Stimulated activated CD8-positive, alpha-beta memory T cell treated with anti-CD3 and anti-CD28 coated beads, Interleukin-4, amount 100 ng/mL, for 1 hour (primary cell): ENCODE measurements at places on chromosomes 11 and 22.

- no peak for DNase-seq
Observed at GRCh38 chr11:29562183-29562582, 454.6 kb downstream of the KCNA4 start.

GRCh38 chr11:126840201-126840886 lies 160.2 kb downstream of the KIRREL3 start:
- no peak for DNase-seq

GRCh38 chr22:41904450-41905410 lies 10.1 kb downstream of the SHISA8 start:
- no peak for DNase-seq

- DNase-seq: no peak
Observed at GRCh38 chr22:36838119-36839030, 21.5 kb upstream of the PVALB start.

GRCh38 chr22:25368271-25368670 lies 148.8 kb downstream of the CRYBB2 start:
- no peak for DNase-seq

GRCh38 chr11:62680825-62681240 lies 2.0 kb upstream of the UBXN1 start:
- DNase-seq: no peak

DNA sequence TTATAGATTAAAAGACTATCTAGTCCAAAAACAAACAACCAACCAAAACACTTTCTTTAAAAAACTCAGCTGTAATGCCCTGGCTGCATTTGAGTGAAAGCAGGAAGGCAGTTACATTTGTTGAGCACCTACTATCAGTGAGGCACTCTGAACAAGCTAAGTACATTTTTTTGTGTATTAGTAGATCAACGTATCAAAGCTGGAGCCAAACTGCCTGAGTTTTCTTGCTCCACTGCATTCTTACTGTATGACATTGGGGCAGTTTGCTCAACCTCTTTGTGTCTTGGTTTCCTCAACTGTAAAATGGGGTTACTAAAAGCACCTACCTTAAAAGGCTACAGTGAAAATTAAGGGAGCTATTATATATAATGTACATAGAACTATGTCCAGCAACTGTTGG lies 22.0 kb downstream of the COA4 start:
- DNase-seq: no peak

DNA sequence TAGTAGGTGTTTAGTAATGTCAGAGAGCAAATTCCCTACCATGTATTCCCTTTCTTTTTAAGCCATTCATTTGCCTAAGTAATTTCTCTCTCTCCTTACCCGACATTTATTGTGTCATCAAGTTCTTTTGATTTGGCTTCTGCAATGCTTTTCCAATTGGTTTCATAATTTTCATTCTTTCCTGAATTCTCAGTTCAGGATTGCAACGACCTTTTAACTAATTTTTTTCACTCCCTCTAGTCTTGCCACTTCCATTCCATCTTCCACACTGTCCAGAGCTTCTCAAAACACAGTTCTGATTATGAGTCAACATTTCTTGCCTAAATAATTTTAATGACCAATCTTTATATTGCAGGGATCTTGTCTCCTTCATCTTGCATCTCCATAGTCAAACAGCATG lies 41.2 kb upstream of the RAB30 start:
- DNase-seq: no peak

DNA sequence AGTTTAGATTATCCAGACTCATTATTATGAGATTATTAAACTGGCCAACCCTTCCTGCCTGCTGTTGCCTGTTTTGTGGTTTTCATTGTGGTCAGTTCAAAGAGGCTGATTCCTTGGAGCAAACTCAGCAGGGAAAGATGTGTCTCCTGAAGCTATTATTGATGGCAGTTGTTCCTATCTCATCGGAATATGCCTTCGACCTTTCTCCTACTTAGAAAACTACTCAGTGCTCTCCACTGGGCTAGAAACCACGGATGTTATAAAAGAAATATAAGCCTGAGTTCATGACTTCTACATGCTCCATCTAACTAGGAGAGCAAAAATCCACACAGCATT lies 80.2 kb upstream of the NAV2 start:
- DNase-seq: no peak

DNA sequence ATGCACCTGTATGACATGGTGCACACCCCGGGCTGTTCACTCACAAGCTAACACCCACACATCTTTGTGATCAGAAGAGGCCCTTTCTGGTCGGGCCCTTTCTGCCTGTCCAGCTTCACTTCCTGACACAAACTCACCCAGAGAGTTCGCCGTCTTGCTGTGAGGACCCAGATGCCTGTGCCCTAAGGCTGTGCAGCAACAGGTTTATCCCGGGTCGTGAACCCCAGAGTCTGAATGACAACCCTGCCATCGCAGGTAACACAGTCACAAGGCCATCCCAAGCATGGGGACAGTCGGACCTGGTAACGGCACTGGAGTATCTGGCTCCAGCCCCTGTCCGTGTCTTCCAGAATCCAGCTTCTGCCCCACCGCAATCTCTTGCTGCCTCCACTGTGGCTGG lies 235.1 kb downstream of the BUD13 start:
- no peak for DNase-seq

DNA sequence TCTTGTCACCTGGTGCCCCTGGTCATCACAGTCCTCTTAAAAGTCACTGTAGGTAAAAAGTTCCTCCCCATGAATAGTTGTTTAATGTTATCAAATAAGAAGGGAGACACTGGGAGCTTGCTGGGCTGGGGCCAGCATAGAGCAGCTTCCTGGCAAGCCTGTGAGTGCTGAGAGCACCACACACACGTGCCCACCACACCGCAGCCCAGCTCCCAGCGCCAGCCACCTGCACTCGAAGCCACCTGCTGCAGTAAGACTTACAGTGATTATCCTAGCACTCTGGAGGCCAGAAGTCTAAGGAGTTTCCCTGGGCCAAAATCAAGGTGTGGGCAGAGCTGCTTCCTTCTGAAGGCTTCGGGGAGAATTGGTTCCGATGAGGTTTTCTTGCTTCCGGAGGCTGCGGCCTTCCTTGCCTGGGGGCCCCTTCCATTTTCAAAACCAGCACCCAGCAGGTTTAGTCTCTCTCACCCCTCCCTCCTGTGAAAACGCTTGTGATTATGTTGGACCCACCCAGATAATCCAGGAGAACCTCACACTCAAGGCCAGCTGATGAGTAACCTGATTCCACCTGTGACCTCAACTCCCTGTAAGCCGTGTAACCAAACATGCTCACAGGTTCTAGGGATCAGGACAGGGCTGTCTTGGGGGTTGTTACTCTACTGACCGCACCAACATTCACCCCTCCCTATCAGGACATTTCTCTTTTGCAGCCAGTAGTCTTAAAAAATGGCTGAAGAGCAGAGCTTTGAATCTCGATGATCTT lies 687.2 kb downstream of the TBC1D22A start:
- no peak for DNase-seq
